ENCODE measurements at places on chromosomes 3 and 15.

GRCh38 chr3:135155791-135156190 is 360.7 kb downstream of the EPHB1 start:
- no peak for DNase-seq

DNA sequence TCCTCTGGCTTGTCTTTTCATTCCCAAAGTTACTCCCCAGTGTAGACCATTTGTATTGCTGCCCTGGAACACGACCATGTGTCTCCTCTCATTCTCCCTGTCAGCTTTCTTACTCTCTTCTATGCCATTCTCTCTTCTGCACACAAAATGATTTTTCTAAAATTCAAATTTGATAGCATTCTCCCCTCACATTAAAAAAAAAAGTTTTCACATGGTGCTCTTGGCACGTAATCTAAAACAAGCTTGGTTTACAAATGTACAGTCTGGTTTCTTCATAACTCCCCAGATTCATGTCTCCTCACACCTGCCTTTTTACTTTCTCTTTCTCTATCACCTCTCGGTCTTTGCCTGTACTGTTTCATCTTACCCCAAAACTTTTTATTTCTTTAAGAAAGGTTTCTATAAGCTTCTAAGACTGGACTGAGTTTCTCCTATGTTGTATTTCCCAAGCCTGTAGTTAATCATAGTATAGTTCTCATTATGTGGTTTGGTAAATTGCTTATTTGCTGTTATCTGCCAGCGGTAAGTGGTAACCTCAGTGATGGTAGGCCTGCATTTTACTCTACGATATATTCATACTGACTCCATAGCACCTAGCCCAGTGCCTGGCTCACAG is 31.2 kb downstream of the BCHE start:
- no peak for DNase-seq

DNA sequence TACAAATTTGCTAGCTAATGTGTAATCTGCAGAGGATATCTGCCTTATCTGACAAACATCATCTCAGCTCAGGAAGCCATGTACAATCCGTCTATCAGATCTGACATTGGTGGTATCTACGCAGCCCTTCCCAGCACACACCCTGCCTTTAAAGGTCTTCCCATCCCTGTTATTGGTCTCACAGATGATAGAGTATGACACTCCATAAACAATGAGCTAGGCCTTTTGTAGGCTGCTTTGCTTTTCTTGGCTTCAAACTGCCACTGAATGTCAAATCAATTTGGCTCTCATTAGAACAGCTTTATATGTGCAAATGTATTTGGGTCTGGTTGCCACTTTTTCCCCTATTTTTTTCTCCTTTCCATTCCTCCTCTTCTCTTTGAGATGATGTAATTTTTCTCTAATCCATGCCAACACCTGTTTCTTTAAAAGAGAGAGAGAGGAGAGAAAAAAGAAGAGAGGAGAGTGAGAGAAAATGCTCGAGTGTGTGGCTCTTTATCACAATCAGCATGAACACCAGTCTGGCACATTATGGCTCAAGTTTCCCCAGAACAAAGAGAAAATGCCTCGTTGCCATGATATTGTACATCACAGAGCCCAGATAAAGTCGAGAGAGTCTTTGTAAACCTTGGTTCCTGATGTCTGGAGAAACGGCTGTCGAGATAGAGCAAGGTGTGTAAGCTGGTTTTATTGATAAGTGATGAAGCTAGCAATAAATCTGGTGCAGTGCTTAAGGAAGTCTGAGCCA is 80.8 kb upstream of the DPH6 start:
- no peak for DNase-seq

DNA sequence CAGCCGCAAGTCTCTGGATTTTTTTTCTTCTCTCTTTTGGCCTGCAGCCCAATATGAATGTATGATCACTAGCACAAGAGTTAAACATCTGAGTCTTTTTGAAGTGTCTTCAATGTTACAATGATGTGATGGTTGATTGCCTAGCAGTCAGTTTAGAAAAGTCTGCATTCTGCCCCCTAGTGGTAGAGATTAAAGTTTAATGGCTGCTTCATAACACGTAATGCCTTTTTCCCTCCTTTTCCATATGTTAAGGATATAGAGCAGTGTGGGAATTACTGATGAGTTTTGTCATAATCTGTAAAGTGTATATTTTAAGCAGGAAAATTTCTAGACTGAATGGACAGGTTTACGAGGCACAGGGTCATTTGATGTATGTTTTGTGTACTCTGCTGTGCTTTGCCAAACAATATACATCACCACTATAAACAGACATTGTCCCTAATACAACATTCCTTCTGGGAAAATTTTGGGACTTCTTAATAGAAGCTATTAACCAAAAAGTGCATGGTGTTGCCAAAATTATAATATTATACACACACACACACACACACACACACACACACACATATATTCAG is 1038.5 kb upstream of the NR2F2 start:
- DNase-seq = no peak

GRCh38 chr15:71951134-71951533 is 140.8 kb downstream of the NR2E3 start:
- no peak for DNase-seq

GRCh38 chr15:64530472-64530871 is 70.1 kb downstream of the ZNF609 start:
- DNase-seq = no peak

DNA sequence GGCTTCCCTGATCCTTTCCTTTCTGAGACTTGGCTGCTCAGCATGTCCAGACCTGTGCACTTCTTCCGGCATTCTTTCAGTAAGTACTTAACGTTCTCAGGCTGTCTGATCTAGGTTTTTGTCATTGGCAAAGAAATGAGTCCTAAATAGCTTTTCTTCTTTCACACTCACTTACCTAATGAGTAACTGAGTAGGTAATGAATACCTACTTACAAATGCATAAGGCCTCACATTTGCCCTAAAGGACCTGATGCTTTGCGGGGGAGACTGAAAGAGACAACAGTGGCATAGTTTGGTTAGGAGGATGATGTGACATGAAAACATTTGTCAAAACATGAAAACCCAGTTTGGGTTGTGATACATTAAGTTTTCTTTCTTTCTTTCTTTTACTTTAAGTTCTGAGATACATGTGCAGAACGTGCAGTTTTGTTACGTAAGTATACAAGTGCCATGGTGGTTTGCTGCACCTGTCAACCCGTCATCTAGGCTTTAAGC is 516.7 kb upstream of the CFAP20DC start:
- no peak for DNase-seq

- no peak for DNase-seq
Measured at GRCh38 chr15:40790718-40791117, 16.2 kb upstream of the ZFYVE19 start.

- no peak for DNase-seq
Measured at GRCh38 chr15:27328608-27329007, 357.6 kb downstream of the GABRG3 start.

- DNase-seq = no peak
Measured at GRCh38 chr15:66642514-66642913, 59.5 kb upstream of the SMAD6 start.

DNA sequence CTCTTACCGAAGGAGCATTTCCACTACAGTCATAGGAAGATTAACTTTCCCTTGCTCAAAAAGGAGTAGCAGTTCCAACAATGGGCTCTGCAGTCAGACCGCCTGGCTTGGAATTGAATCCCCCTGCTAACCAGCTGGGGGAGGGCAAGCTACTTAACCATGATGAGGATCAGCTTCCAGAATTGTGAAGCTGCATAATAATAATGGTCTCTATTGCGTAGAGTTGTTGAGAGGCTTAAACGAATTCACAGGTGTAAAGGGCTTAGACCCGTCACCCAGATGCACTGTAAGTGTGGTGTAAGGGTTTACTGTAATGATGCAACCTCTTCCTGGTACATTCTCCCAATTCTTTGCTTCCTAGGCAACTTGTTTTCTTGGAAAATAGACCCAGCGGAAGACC is 185.2 kb upstream of the RGMA start:
- DNase-seq = no peak

DNA sequence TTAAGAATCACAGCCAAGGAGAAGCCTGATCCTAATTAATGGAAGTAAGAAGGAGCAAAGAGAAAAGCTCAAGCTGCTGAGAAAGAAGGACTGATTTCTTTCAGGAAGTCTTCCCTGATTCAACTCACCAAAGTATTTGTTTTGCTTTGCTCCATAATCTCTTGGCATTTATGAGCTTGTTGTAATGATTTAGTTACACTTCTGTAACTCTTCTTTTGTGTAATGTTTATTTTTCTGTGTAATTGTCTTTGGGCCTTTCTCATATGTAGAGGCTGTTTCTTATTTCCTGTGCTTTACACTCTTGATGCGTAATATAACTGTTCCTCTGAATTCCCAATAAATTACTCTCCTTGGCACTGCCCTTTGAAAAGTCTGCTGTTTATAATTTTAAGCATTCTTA is 80.0 kb downstream of the COL6A5 start:
- no peak for DNase-seq

DNA sequence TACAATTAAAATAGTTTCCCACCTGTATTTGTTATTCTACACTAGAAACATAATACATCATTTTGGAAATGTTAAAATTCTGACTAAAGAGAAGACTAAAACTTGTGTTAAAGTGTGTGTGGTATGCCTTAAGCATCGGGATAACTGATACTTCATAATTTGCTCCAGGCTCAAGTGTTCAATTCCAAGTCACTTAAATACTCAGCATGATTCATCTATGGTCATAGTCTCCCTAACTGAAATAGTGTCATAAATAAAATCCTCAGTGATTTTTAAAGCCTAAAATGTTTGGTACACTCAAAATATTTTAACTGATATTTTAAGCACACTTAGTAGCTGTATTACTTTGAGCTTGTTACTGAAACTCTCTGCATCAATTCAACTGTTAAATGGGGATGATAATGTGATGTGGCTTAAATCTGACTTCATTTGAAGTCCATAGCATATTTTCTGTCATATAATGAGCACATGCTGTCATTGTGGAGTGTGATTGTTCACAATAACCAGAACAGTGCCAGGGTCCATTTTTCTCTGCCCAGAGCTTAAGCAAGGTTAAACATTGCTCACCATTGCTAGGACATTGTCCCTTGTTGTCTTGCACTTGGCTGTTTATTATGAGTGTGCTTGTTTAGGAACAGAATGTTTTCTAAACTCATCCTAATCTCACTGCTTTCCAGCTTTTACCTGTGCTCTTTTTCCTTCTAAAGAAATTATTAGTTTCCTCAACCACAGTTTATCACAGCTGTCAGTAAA is 122.2 kb downstream of the KLHL25 start:
- DNase-seq = no peak

GRCh38 chr15:70851889-70852288 is 2.1 kb downstream of the LARP6 start:
- DNase-seq = no peak

DNA sequence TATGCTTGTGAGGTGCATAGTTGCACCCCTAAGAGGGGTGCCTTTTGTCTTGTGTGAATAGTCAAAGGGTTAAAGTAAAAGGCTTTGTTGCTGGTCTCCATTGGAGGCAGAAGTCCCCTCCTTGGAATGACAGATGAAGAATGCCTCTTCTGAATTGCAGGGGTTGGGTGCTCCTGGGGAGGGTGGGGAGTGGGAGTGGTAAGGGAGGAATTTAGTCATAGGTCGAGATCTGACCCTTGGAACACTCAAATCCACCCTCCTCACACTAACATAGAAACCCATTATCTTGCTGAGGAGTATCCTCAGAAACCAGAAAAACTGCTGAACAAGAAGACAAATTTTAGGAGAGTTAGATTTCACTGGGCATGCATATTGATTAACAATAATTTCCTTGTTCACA is 4.7 kb downstream of the CTXND1 start:
- DNase-seq = no peak

DNA sequence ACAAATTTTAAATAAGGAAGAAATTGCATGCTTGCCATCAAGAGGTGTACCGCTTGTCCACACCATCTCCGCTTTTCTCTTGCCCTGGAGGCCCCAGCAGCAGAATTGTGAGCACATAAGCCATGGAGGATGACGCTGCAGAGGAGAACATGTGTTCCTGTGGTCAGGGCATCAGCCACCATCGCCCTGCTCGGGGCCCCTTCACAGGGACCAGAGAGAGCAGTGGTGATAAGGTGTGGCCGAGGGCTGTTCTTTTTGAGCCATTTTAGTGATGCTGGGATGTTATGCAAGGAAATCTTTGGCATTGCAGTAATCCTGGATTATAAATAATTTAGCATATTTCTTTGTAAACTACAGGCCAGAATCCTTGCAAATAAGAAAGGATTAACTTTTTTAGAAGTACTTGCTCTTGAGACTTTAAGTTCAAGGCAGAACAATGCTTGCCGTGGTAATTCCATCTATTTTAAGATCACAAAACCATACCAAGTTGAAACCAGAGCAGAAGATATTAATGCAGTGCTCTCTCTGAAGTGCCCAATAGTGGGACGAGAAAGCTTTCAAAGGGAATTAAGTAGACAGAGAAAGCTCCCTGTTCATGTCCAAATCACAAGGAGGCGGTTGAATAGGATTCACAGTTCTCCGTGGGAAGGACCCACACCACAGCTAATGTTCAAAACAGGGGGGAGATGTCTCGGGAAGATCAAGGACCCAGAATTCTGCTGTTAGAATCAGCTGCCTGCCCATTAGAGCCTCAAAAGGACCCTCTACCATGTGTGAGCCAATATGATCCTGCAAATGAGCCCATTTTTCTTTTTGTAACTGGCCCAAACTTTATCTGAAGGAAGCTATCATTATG is 338.5 kb downstream of the RORA start:
- no peak for DNase-seq

DNA sequence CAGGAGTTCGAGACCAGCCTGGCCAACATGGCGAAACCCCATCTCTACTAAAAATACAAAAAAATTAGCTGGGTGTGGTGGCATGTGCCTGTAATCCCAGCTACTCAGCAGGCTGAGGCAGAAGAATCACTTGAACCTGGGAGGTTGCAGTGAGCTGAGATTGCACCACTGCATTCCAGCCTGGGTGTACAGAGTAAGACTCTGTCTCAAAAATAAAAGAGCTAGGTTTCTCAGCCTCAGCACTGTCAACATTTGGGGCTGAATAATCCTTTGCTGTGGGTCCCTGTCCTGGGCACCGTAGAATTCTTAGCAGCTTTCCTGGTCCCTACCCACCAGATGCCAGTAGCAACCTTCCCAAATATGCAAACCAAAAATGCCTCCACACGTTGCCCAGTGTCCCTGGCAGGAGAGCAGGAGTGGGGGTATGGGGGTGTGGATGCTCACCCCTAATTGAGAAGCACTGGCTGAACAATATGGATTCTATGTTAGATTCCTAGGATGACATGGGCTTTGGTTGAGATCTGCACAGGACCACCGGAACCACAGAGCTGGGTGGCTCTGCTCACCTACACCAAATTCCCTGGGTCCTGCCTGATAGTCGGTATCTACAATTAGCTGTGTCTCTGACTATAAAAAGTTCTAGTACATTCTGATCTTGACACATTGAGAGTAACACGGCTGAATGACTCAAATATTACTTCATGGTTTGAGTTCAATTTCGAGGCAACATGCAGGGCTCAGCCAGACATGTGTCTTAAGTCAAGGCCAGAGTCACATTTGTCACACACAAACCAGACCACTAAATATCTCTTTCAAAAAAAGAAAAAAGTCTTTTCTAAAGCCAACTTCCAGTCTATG is 577.0 kb upstream of the MDFIC2 start:
- DNase-seq = no peak

DNA sequence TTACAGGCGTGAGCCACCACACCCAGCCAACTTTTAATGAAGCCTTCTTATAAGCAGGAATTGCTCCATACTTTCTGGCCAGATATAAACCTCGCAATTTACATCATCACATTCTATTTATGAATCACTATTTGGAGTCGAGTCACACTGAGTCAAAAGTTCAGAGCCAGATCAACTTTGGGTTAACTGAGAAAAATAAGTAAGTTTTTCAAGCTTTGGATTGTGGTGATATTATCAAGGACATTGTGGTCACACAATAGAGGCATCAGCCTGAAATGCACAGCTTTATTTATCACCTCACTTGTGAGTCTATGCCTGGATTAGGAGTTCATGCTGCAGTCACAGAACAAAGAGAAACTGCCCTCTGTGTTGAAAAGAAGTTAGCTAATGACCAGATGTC is 1163.5 kb downstream of the ROBO1 start:
- no peak for DNase-seq

All from stimulated activated CD8-positive, alpha-beta memory T cell treated with anti-CD3 and anti-CD28 coated beads, Interleukin-4, amount 100 ng/mL, for 1 hour (primary cell).